Stimulated activated CD8-positive, alpha-beta memory T cell treated with anti-CD3 and anti-CD28 coated beads, Interleukin-4, amount 100 ng/mL, for 24 hours (primary cell): ENCODE measurements at places on chromosomes 6 and 20.
A peak's percentile ranks its signal among the peaks of the same experiment; 100 is the strongest.

- DNase-seq = no peak
These were observed 868 bp downstream of the MC3R start for GRCh38 chr20:56249244-56249955.

GRCh38 chr20:19137641-19138040 lies 74.8 kb upstream of the SLC24A3 start:
- DNase-seq = no peak

GRCh38 chr6:135909737-135910387 lies 58.4 kb downstream of the PDE7B start:
- peak; percentile 14 for DNase-seq

DNA sequence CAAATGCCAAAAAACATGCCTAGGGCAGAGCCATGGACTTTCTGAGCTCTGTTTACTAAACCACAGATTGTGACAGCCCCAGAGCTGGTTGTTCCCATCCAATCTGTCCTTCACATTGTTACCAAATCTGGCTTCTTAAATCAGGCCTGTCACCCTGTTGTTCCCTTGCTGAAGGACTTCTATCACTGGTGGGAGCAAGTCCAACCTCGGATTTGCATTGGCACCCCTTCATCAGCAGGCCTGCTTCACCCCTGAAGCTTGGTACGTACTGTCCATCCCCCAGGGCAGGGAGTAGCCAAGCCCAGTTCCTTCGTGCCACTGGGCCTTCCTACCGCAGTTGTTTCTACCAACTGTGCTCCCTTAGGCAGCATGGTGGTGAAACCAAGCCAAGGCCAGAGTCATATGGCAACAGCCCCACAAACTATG lies 357.3 kb upstream of the JARID2 start:
- DNase-seq = no peak

GRCh38 chr6:6333501-6333900 lies 13.0 kb upstream of the F13A1 start:
- no peak for DNase-seq

- DNase-seq = no peak
These were observed 51.3 kb upstream of the REV3L start for GRCh38 chr6:111534231-111534751.

DNA sequence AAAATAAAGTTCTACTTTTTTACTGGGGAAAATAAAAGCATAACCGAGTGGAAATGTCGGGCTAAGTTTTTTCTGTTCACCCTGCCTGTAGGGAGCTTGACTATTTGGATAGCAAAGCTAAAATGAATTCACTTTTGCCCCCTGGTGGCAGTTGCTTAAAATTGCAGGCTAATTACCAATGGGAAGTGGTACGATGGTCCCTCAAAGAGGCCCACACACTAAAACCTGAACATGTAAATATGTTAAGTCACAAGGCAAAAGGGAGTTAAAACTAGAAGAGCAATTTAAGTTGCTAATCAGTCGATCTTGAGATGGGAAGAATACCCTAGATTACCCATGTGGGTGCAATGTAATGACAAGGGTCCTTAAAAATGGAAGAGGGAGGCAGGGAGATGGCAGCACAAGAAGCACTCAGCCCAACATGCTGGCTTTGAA lies 916 bp upstream of the SUN5 start:
- DNase-seq = no peak

DNA sequence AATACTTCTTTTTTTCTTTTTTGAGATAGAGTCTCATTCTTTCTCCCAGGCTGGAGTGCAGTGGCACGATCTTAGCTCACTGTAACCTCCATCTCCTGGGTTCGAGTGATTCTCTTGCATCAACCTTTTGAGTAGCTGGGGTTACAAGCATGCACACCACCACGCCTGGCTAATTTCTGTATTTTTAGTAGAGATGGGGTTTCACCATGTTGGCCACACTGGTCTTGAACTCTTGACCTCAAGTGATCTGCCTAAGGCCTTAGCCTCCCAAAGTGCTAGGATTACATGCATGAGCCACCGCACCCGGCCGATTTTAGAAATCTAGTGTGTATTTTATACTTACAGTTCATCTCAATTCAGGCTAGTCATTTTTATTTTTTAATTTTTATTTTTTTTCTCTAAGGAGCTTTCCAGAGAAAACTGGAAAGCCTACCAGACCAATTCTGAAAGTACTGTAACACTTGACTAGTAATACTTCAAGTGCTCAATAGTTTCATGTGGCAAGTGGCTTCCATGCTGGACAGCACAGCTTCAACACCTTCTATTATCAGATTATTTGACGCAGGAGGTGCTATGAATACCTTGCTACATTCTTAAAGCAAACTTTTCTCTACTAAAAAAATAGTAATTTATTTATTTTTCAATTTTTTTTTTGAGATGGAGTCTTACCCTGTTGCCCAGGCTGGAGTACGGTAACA lies 25.0 kb downstream of the POLR1C start:
- no peak for DNase-seq
